Activated CD4-positive, alpha-beta T cell treated with anti-CD3 and anti-CD28 coated beads, Interleukin-2, amount 50 U/mL, for 24 hours (primary cell): ENCODE measurements at places on chromosomes 4 and X.

DNA sequence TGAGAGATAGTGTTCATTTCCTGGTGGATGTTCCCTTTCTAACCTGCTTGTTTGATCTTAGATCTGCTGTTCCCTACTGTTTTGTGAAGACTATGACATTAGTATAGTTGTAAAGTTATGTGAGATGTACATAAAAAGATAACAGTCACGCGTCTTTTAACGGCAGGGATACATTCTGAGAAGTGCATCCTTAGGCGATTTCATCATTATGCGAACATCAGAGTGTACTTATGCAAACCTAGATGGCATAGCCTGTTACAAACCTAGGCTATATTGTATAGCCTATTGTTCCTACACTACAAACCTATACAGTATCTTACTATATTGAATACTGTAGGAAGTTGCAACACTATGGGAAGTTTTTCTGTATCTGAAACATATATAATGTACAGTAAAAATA is 50.4 kb downstream of the MCUB start:
- DNase-seq: no peak

DNA sequence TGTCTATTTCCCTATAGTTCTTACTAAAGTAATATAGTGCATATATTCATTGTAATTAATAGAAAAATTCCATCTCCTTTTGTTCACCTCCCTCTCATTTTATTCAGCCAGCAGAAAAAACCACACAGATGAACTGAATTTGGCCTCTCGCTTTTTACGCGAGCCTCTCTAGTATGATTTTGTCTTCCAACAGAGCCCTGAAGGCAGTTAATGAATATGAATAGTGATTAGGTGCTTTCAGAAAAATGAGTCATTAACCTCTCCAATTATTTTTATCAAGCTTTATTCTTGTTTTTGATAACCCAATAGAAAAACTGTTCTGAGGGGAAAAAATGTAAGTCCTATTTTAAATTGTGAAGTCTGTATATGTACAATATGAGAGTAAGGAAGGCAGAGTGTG is 74.1 kb downstream of the ZAR1 start:
- DNase-seq: no peak

DNA sequence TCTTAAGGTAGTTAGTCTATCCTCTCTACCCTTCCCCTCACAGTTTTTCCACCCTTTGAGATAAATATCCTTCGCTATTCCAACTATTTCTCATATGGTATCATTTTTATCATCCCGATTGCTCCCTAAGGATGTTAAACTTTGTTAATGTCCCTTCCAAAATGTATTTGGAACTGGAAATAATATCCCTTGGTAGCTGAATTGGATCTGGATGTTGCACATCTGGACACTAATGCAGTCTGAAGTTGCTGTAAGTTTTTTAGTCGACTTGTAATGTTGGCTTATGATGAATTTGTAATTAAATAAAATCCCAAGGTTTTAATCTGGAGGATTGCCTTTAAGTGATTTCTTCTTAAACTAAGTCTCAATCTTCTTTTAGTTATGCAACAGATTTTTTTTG is 22.5 kb downstream of the XIAP start:
- DNase-seq: no peak

DNA sequence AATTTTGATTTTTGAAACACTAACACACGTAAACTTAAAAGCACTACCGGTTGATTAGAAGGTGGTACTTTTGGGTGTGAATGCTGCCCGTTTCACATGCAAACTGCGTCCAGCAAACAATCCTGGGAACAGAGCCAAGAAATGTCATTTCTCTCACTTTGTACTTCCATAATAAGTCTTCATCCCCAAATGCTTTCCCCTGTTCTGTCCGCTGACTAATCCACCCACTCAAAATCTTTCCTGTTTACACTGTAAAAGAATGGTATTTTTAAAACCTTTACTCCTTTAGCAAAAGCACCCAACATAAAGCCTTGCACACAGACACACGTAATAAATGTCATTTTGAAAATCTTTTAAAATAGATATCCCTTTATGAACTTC is 39.1 kb upstream of the PDLIM5 start:
- DNase-seq: no peak

DNA sequence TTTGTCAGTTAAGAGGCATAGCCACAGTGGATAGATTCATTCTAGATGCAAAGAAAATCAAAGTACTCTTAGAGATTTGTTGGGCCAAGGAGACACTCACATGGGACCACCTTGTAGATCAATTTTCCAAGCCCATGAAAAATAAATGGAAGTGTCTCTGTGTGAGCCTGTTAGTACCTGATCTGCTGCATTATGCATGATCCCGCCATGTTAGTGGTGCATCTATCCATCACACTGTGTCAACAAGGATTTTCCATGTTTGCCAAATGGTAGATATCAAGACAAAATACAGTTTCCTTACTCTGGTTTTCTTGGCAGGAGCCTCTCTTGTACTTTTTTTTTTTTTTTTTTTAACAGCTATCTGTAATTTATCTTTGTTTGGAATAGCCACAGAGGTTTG is 112.4 kb downstream of the EGF start:
- no peak for DNase-seq

DNA sequence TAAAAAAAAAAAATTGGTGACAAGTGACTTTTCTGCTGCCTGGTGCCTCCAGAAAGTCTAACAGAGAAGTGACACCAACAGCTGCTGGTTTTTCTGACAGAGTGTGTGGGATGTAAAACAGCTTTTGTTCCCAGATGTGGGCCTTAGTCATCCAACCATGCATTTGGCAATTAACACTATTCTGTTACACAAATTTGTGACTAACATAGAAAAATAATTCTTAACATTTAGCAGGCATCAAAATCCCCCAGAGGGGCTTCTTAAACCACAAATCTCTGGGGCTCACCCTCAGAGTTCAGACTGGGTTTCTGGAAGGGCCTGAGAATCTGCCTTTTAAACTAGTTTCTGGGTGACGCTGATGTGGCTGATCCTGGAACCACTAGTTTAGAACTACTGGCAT is 100.5 kb upstream of the PCDH7 start:
- DNase-seq: no peak

DNA sequence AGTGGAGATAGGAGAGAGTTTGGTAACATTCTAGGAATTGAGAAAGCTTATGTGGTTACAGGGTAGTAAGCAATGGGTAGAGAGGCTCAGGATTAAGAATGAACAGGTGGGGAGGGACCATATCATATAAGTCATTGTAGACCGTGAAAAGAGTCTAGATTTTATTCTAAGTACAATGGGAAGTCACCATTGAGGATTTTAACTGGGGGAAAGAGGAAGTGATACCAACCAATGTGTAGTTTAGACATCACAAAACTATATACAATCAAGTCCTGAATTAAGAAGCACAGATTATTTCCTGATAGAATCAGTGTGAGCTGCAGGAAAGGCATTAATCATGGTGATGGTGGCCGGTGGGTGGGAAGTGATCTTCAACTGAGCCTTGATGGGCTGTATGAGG is 178.3 kb upstream of the ZIC3 start:
- DNase-seq: no peak

- no peak for DNase-seq
Measured at GRCh38 chrX:115268421-115268820, 21.1 kb upstream of the LUZP4 start.

GRCh38 chr4:84177831-84178542 is 321.1 kb downstream of the NKX6-1 start:
- DNase-seq: no peak

GRCh38 chr4:127731406-127731805 is 1.2 kb downstream of the SLC25A31 start:
- no peak for DNase-seq

- DNase-seq: no peak
Measured at GRCh38 chr4:48546336-48546735, 56.3 kb downstream of the ZAR1 start.

DNA sequence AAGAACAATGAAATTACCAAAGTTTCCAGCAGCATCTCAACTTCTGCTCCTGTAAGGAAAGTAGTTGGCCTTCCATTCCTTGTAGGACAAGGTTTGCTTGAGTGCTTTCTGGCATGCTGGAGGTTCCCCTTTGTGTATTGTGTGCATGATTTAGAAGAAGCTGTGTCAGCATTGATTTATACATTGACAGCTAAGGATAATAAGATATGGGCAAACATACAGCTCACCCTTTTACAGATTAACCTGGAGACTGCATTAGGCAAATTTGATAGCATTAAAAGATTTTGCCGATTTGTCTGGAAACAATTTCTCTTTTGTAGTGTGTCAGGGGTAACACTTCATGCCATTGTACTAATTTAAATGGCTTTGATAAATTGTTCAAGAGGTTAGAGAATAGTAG is 221.8 kb upstream of the PACRGL start:
- DNase-seq: no peak

DNA sequence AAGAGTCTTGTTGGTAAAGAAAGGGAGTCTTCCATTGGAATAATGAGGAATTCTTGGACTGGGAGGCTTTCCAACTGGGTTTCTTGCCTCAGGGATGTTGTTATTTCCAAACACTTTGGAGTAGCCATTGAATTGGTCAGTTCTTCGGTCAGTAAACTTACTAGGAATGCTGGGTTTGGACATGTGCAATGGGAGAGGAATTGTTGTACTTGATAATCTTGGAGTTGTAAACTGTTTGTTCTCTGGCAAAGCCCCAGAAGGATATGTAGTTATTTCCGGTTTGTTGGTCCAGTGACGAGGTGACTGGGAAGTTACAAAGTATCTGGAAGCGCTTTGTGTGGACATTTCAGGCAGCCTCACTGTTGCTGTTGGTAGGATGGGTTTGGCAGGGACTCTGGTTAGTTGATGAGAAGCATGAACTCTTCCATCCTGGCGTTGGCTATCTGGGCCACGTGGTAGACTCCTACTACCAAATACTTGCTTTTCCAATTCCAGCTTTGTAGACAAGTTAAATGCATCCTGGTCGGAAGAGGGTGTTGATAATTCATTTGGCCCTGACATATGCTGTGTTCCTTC is 25.9 kb downstream of the MXRA5 start:
- no peak for DNase-seq

DNA sequence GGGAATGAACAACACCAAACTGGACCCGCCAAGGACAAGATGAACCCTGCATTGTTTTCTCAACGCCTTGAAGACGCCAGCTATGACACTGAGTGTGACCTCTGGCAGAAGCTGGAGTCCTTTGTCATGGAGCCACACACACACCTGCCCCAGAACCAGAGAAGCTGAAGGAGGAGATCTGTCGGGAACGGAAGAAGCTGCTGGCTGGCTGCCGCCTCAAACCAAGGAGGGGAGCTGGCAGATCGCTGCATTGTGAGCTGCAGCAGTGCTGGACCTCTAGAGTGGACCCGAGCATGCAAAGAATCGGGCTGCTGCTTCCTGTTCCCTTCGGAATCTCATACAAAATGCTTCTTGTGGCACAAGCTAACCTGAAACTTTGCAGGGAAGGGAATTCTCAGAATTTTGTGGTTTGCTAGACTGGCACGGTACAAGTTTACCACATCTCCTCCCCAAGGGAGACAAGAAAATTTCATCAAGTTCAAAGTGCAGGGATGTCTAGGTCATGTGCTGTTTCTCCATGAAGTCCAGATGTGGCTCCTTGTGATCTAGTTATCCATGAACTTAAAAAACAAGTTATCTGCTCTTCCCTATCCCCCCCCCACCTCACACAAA is 23.4 kb upstream of the GLRB start:
- DNase-seq: no peak

DNA sequence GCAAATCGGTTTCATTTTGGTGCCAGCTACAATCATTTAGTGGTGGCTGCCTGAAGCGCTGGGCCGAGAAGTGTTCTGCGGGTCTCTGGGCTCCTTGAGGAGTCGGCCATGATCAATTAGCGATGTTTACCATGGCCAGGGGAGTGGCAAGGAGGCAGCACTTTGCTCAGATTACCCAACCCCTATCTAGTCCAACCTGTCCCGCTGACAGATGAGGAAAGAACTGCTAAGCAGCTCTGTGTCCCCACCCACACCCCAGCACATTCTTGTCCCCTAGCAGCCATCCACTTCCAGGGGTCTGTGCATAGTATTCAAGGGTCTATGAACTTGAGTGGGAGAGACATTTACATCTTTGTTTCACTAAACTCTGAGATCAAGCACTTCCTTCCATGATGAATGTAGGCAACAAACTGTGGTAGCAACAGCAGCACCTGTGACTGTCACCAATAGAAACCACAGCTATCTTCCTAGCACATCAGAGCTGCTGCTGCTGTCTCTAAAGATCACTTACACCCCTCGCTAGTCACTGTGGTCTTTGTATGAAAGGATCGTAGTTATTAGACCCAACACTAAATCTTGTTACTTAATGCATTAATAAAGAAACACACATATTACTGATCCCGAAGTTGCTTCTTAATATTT is 331.6 kb downstream of the BCOR start:
- DNase-seq: no peak

DNA sequence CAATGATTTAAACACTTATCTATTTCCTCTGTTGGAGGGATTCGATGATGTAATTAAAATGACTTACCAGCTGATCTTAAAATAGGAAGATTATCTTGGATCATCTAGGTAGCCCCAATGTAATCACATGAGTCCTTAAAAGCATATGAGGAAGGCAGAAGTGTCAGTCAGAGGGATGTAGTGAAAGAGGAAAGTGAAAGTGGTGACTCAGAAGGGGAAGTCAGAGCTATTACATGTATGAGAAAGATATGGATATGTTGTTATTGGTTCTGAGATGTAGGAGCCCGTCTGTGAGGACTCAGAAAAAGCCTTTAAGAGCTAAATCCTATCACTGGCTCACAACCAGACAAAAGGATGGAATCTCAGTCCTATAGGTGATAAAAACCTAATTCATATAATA is 456.4 kb downstream of the DACH2 start:
- no peak for DNase-seq

DNA sequence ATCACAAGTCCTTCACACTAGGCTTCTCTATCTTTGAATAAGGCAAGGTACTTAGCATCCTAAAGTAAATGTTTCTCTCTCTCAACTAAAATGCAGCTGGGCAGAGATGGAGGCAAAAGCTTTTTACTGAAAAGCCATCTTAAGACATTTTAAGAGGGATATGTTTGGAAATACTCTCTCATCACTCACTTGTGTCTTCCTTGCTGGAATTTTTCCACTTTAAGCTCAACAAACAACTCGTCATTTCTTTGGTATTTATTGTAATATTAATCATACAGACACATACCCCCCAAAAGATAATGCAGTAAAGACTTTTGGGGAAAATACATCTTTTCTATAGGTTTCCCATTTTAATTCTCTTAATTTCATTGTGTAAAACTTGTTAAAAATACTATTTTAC is 16.4 kb downstream of the MBNL3 start:
- no peak for DNase-seq

- no peak for DNase-seq
Measured at GRCh38 chr4:148412460-148412994, 29.7 kb downstream of the NR3C2 start.
